T-helper 1 cell (primary cell): ENCODE measurements at places on chromosomes 7 and 10.

- no peak for DNase-seq
Measured at GRCh38 chr10:123442901-123443300, 223.3 kb upstream of the GPR26 start.

DNA sequence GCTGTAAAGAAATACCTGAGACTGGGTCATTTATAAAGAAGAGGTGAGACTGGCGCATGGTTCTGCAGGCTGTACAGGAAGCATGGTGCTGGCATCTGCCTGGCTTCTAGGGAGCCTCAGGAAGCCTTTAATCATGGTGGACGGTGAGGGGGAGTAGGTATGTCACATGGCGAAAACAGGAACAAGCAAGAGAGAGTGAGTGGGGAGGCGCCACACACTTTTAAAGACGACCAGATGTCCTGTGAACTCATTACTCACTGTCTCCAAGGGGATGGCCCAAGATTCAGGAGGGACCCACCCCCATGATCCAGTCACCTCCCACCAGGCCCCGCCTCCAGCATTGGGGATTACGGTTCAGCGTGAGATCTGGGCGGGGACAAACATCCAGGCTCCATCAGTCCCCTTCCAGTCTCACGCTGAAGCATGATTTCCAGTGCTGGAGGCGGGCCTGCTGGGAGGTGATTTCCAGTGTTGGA lies 3.2 kb downstream of the ZNF316 start:
- no peak for DNase-seq

DNA sequence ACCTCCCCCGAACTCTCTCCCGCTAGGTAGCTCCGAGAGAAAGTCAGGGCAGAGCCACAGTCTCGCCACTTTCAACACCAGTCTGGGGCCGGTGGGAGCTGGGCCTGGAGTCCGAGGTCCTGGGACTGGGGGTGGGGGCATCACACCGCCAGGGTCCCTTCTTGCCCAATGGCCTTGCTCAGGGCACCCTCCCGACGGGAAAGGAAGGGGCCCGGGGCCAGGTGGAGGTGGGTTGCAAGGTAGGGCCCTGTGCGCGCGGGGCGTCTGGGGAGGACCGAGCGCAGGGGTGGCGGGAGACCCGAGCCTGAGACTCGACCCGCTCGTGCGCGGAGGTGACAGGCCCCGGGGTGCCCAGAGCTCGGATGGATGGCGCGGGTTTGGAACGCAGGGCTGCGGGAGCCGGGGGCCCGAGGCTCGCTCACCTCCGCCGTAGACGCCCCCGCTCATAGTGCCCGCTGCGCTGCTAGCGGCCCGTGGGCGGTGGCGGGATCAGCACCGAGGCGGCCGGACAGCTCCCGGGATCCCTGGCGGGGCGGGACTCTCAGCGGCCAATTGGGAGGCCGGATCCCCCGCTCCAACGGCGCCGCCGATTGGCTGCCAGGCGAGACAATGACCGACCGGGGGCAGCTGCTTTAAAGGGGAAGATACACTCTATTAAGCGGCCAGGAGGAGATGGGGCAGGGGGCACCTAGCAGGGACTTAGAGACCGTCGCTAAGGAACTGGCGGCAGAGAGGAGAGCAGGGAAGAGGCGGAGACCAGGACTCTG lies at the start of gene ACTL6B:
Gene ACTL6B, minus strand, starts transcription at position 541 of the 767 bp plus-strand sequence. Its CDS starts 94 bp downstream, at position 447.
- peak; percentile 42 for DNase-seq

DNA sequence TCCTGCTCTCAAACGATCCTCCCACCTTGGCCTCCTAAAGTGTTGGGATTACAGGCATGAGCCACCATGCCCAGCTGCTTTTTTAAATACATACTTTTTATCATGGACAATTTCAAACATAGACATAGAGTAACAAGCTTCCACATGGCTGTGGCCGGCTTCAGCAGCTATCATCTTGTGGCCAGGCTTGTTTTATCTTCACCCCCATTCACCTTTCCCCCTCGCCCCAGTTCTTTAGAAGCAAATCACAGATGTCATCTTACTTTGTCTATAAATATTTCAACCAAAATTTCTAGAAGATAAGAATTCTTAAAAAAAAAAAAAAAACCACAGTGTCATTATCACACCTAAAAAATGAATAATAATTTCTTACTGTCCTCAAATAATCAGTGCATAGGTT lies 5.9 kb downstream of the FOXK1 start:
- DNase-seq, result no peak

DNA sequence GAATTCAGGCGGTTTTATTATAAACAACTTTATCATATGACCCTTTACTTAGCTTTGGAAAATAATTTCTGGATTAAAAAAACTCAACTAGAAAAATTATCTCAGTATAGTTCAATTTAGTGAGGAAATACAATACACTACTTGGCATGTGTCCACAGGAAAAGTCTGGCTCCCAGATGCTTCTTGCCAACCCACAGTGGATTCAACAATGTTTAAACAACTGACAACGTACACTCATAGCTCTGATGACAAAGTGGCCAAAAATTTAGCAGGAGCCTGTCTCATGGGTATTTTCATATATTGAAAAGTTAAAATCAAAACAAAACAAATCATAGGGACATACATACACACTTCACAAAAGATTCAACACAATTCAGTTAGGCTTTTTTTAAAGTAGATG lies 158.8 kb downstream of the SKAP2 start:
- DNase-seq, result no peak

DNA sequence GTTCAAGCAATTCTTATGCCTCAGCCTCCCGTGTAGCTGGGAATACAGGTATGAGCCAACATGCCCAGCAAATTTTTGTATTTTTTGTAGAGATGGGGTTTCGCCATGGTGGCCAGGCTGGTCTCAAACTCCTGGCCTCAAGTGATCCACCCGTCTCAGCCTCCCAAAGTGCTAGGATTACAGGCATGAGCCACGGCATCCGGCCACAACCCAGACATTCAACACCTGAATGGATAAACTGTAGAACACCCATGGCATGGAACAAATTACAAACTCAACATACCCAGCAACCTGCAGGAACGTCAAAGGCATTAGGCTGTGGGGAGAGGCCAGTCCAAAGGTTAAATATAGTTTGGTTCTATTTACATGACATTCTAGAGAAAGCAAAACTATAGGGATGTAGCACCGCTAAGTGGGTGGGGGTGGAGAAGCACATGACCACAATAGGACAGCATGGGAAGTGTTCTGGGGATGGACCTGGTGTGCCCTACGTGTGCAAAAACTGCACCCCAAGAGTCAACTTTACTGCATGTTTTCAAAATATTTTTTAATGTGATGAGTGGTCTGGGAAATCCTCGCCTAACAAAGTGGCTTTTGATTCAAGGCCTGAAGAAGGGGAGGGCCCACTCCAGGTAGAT lies 6.5 kb upstream of the PGAM2 start:
- DNase-seq, result no peak

DNA sequence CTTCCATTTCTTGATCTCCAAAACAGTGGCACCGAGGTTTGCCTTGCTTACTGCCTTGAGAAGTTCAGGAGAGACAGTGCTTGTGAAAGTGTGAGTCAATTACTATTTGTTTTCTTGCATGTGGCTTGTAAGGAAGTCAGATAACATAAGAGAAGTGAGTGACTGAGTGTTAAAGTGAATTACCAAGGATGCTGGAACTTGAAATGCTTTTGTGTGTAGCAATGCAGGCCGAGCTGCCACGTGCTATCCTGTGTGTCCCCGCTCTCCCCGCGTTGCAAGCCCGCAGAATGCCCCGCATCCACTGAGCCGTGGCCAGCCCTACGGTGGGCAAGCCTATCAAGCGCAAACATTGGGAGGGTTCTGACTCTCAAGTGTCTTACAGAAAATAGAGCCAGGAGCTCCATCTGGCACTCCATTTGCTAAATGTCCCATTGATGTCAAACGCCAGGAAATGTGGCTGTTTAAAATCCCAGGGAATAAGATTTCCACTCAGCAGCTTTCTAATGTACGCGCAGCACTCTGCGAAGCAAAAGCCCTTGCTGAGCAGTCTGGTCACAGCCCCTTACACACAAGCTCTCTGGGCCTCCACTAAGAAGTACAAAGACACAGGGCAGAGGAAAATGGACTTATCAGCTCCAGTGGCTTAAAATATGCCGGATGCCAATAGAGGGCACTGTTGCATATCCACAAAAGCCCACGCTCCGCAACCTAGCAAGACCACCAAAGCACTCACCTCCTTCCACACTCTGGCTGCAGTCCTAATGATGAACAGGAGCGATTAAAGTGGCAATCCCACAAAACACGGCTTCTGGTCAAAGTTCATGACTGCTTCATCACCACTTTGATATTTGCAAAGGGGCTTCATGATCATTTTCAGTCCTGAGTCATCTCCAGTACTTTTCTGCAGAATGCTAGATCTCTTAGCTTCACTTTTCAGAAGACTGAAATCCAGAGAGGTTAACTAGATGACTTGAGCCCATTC lies 158.0 kb upstream of the ITGB1 start:
- DNase-seq, result no peak

DNA sequence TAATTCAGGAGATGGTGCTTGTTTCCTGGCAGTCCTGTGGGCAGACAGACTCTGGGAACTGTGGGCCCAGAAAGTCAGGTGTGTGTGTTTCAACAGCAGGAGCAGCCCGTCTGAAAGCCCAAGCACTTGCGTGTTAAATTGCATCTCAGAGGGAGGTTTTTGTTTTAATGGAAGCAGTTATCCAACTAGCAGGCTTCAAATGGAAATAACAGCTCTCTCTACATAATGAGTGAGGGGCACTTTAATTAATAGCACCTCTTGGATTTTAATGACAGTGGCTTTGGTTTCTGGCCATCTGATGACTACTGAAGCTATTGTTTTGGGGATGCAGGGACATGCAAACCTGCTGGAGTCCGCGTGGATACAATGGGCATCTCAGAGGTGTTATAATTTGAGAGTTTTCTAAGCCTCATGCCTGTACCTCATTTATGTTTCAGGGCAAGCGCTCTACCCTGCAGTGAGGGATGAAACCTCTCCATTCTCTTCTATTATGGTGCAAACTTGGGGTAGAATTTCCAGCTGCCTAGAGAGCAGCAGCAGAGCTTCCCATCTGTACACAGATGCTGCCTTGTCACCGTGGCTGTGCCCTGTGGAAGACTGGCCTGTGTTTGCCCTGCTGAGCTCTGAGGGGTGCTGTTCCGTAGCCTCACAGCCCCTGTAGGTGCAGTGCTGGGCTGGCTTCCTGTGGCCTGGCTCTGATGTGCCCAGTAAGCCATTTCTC lies 206.6 kb upstream of the GPR26 start:
- no peak for DNase-seq

- no peak for DNase-seq
Measured at GRCh38 chr10:65194126-65194525, 1672.9 kb downstream of the REEP3 start.

DNA sequence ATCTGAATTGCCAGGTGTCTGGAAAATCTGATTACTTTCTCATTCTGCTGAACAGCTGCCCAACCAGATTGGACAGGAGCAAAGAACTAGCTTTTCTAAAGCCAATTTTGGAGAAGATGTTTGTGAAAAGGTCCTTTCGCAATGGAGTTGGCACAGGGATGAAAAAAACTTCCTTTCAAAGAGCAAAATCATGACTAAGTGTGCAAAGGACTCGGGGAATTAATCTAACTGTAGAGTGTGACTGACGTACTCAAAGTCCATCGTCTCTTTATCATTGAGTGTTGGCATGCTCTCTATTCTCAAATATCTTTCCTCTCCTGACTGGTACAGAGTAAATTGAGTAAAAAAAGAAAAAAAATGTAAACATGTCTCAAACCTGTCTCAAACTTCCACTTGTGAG lies 3.3 kb downstream of the NPS start:
- no peak for DNase-seq

GRCh38 chr10:63208986-63209385 lies 75.9 kb downstream of the NRBF2 start:
- DNase-seq, result no peak

- DNase-seq, result no peak
Measured at GRCh38 chr7:107029061-107029763, 15.3 kb upstream of the PRKAR2B start.

DNA sequence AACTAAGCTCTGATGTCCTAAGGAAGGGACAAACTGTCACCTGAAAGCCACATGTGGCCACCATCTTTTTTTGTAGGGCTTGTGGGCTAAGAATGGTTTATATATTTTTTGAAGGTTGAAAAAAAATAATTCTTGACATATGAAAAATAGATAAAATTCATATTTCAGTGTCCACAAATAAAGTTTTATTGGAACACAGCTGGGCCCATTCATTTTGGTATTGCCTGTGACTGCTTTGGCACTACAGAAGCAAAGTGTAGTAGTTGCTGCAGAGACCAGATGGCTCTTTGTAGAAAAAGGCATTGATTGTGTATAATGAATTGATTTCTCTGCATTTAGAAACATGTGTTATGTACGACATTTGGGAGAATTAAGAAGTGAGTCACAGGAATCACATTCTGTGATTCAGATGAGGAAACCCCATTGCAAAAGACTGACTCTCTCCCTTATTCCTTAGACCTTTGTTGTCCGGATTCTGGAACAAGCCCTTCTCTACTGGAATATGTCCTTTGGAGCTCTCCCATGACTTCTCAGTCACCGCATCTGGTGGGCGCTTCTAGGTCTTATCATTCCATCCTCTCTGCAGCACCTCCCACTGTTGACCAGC lies 438.7 kb downstream of the LRMDA start:
- DNase-seq, result no peak

- DNase-seq, result no peak
Measured at GRCh38 chr10:121838149-121838548, 89.7 kb downstream of the ATE1 start.

- no peak for DNase-seq
Measured at GRCh38 chr7:121187222-121187621, 141.6 kb upstream of the WNT16 start.

DNA sequence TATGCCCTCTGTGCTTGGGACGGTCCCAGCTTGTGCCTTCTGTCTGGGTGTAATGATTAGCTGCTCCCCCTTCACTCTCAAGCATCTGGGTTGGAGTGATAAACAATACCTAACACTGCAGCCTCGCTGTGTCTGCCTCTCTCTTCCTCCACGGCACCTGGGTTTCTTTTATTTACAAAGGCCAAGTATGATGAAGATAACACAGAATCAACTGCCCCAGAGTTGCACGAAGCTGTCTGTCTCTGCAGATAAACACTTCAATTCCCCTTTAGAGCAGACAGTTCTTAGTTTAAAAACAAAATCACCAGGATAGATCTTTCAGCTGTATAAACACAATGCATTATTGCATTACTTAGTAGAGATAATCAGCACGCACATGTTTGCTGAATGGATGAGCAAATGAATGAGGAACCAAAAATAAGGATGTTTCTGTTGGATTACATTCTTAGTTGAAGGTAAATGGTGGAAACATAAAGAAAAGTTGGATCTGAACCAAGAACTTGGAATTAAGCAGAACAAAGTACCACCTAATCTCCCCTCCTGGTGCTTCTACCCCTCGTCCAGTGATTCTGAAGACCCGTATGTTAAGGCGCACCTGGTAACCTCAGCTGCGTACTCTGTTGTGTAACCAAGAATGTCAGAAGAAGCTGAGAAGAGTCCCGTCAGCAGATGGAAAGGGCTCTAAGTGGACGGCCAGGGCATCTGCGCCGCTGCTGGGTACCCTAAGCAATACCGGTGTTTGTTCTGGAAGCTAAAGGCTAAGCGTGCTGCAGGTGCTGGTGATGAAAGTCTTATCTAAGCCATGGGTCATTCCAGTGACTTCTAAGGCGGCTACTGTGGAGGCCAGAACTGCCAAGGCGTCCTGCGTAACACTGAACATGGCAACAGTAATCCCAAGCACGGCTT lies 26.6 kb downstream of the INSIG1 start:
- no peak for DNase-seq

GRCh38 chr7:16402940-16403339 lies 18.4 kb downstream of the CRPPA start:
- DNase-seq, result no peak

- DNase-seq, result no peak
Measured at GRCh38 chr7:101853684-101854083, 36.3 kb downstream of the CUX1 start.

GRCh38 chr7:147765301-147765700 lies 825.3 kb upstream of the C7orf33 start:
- DNase-seq, result no peak

GRCh38 chr10:98030093-98030821 lies at the start of gene CRTAC1:
CRTAC1 (minus strand) TSS chr10:98030621; CDS start chr10:98030472, 149 bp downstream.
- DNase-seq, result no peak
